Activated naive CD8-positive, alpha-beta T cell treated with anti-CD3 and anti-CD28 coated beads, Interleukin-2, amount 10 ng/mL, durations not matched to agents 7 days and 5 days (primary cell): ENCODE measurements at places on chromosomes 7 and 10.
A peak's percentile ranks its signal among the peaks of the same experiment; 100 is the strongest.

DNA sequence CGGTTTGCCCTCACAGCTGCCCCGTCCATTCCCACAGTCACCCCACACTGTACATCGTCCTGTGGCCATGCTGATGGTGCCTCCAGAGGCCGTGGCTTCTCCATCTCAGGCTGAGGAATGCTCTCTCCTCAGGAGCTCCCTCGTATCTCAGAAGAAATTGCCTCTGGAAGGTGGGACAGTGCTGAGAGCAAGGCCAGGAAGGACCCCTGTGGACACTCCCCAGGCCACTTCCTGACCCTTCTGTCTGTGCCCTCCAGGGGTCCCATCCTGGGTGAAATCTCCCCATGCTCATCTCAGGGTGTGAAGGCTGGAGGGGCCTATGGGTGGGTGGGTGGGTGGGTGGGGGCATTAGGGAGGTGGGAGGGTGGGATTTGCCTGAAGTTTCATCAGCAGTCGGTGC is 454.3 kb downstream of the PLXNA4 start:
- no peak overlapping the region for H3K27ac ChIP-seq
- DNase-seq: no peak
- no peak overlapping the region for H3K4me3 ChIP-seq

- no peak for DNase-seq
- peaks cover 2% of the 10 kb centered on the region for H3K27me3 ChIP-seq
- no peaks in the 10 kb centered on the region for H3K4me1 ChIP-seq
- H3K36me3 ChIP-seq: no peaks in the 10 kb centered on the region
These were observed 251.2 kb upstream of the PPP2R2D start for GRCh38 chr10:131649617-131650016.

DNA sequence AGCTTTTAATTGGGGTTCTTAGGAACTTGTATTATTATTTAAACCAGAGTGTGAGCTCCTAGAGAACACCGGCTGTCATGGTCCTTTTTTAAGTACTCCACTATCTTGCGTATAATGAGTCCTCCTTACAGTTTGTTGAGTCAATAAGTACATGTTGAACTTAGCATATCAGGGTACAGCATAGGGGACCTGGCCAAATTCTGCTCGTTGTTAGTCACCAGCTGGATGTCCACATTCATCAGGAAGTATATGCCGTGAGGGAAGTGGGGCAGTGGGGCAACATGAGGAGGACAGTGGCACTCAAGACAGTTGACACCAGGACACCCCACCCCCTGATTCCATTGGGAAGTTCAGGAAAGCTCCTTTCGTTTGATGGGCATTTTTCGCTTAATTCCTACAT is 16.6 kb downstream of the RPP30 start:
- no peak for DNase-seq
- H3K27ac ChIP-seq: no peak overlapping the region
- H3K36me3 ChIP-seq: peaks cover 33% of the 10 kb centered on the region
- no peak overlapping the region for H3K4me3 ChIP-seq
- peaks cover 2% of the 10 kb centered on the region for H3K4me1 ChIP-seq

- H3K4me1 ChIP-seq: peaks cover 13% of the 10 kb centered on the region
- no peak for DNase-seq
- H3K27me3 ChIP-seq: no peaks in the 10 kb centered on the region
These were observed 110.1 kb downstream of the CYTH3 start for GRCh38 chr7:6162331-6162620.

GRCh38 chr10:125708971-125709503 is 10.5 kb upstream of the EDRF1 start:
- no peak for DNase-seq
- no peaks in the 10 kb centered on the region for H3K36me3 ChIP-seq
- no peaks in the 10 kb centered on the region for H3K4me1 ChIP-seq
- H3K27me3 ChIP-seq: peaks cover 17% of the 10 kb centered on the region
- H3K4me3 ChIP-seq: no peak overlapping the region

DNA sequence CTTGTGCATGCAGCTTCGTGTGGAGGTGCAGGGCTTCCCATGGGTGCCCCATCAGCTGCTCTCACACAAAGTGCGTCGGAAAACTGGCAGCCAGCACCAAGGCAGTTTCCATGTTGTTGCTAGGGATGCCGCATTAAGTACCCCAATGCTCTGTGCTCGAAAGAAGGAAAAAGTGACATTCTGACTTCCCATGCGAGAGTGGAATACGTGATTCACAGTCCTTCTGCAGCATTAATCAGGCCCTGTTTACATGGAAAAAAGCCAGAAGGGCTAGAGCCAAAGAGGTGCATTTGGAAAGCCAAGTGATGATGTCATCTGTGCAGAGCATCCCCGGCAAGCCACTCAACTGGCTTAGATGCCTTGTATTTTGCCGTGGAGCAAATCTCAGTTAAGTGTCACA is 258.3 kb downstream of the GATA3 start:
- DNase-seq: no peak
- H3K4me3 ChIP-seq: no peak overlapping the region
- H3K27me3 ChIP-seq: no peaks in the 10 kb centered on the region
- H3K4me1 ChIP-seq: peaks cover 6% of the 10 kb centered on the region

- H3K27me3 ChIP-seq: peaks cover 42% of the 10 kb centered on the region
- H3K4me1 ChIP-seq: no peaks in the 10 kb centered on the region
- H3K27ac ChIP-seq: no peak overlapping the region
- no peak for DNase-seq
These were observed 88.7 kb downstream of the FAM204A start for GRCh38 chr10:118253397-118253796.

- H3K36me3 ChIP-seq: no peaks in the 10 kb centered on the region
- no peak for DNase-seq
- H3K27ac ChIP-seq: no peak overlapping the region
- no peaks in the 10 kb centered on the region for H3K27me3 ChIP-seq
These were observed 512.5 kb downstream of the REEP3 start for GRCh38 chr10:64033711-64034110.

DNA sequence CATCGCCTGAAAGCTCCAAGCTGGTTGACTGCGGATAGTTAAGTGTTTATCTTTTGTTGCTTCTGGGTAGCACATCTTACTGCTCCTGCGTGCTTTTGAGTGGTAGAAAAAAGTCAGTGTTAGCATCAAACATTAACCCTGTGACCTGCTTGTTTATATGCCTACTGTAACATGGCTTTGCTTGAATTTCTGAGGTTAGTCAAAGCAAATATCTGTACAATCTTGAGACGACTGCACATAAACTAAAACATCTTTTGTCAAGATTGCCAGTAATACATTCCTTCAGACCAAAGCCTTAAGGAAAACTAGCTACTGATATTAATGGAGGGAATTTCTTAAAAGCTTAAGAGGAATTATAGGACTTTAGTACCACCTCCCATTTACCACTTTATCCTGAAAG is 163.7 kb downstream of the BAMBI start:
- H3K4me3 ChIP-seq: no peak overlapping the region
- H3K36me3 ChIP-seq: no peaks in the 10 kb centered on the region

GRCh38 chr10:79904671-79905321 is 44.1 kb downstream of the SFTPD start:
- peaks cover 68% of the 10 kb centered on the region for H3K27me3 ChIP-seq
- no peaks in the 10 kb centered on the region for H3K36me3 ChIP-seq
- H3K4me1 ChIP-seq: peaks cover 13% of the 10 kb centered on the region
- H3K4me3 ChIP-seq: peak overlapping the region; percentile 89

GRCh38 chr7:31828520-31828919 is 141.5 kb downstream of the PPP1R17 start:
- no peak overlapping the region for H3K27ac ChIP-seq
- no peak overlapping the region for H3K4me3 ChIP-seq
- no peaks in the 10 kb centered on the region for H3K36me3 ChIP-seq
- no peak for DNase-seq

DNA sequence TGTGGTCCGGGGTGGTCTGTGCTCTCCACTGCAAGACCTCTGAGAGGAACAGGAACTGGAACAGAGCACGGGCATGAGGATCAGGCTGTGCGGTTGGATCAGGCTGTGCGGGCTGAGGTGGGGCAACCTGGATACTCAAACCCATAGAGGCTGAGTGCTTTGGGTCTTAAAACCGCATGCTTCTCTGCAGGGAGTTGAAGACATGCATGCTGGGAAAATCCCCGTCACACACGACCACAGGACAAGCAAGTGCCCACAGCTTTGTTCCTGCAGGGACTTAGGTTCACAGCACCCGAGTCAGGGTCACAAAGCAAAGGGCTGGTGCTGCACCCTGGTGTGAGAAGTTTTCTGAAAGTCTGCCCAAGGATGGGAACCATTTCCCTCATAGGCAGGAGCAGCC is 221.2 kb downstream of the ZMYND11 start:
- H3K27me3 ChIP-seq: no peaks in the 10 kb centered on the region
- no peaks in the 10 kb centered on the region for H3K36me3 ChIP-seq
- DNase-seq: no peak
- no peak overlapping the region for H3K4me3 ChIP-seq
- no peak overlapping the region for H3K27ac ChIP-seq

GRCh38 chr10:123912871-123913270 is 21.3 kb upstream of the CPXM2 start:
- H3K27ac ChIP-seq: no peak overlapping the region
- no peak overlapping the region for H3K4me3 ChIP-seq
- H3K4me1 ChIP-seq: no peaks in the 10 kb centered on the region
- no peak for DNase-seq
- H3K27me3 ChIP-seq: peaks cover 3% of the 10 kb centered on the region

GRCh38 chr7:20201380-20201779 is 15.8 kb downstream of the MACC1 start:
- H3K4me3 ChIP-seq: no peak overlapping the region
- DNase-seq: no peak
- H3K4me1 ChIP-seq: peaks cover 4% of the 10 kb centered on the region
- no peaks in the 10 kb centered on the region for H3K27me3 ChIP-seq

DNA sequence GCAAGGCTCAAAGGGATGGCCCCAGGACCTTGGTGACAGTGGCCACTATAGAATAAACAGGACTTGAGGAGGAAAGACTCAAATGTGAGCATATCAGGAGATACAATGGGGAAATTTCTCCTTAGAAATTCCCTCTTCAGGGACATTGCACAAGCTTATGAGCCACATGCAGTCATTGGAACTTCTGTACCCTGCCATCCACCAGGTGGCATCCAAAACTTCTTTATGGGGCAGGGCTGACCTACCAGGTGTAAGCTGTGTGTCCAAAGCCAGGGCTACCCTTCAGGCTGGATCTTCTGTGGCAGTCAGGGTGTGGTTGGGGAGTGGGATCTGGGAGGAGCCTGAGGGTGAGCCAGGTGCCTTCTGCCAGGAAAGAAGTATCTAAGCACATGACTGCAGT is 36.6 kb upstream of the LRRC18 start:
- no peaks in the 10 kb centered on the region for H3K36me3 ChIP-seq
- no peaks in the 10 kb centered on the region for H3K27me3 ChIP-seq
- no peaks in the 10 kb centered on the region for H3K4me1 ChIP-seq
- no peak for DNase-seq
